ENCODE measurements at places on chromosomes 7 and 10. TPM values are rescaled to one million over a fixed set of nuclear protein-coding genes. Genes with fewer than 3 reads are reported as not detected.

DNA sequence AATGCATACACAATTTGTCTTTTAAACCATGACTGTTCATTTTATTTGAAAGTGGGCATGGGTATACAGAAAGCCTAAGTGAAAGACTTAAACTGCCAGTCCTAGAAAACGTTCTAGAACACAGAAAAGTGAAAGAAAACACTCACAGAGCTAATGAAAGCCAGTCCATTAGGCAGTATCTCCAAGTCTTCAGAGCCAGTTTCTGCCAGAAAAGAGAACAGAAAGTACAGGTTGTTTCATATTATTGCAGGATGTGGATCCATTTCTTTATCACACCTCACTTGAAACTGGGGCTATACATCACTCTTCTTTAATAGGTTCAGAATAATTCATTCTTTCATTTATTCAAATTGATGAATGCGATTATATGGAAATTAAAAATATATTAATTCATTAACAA, 7.7 kb downstream of the PON1 start:
- no peaks in the 10 kb centered on the region for H3K36me3 ChIP-seq
- H3K27me3 ChIP-seq, result no peaks in the 10 kb centered on the region
- H3K4me3 ChIP-seq, result no peak overlapping the region
- H3K27ac ChIP-seq, result no peak overlapping the region
- H3K4me1 ChIP-seq, result no peaks in the 10 kb centered on the region

GRCh38 chr10:129962031-129962871, 1.8 kb downstream of the EBF3 start:
- no peaks in the 10 kb centered on the region for H3K4me1 ChIP-seq
- H3K27ac ChIP-seq, result no peak overlapping the region
- H3K27me3 ChIP-seq, result no peaks in the 10 kb centered on the region
- DNase-seq, result no peak

HIBADH gene
- 22.4 TPM for total RNA-seq

GRCh38 chr10:61166489-61166888, 222.5 kb upstream of the RHOBTB1 start:
- H3K36me3 ChIP-seq, result no peaks in the 10 kb centered on the region
- H3K4me1 ChIP-seq, result peaks cover 2% of the 10 kb centered on the region
- no peak overlapping the region for H3K27ac ChIP-seq

LEP gene
- total RNA-seq, result 0.97 TPM

PRPS1L1 gene
- not detected for total RNA-seq
